ENCODE measurements at places on chromosomes 2 and 18. TPM values are rescaled to one million over a fixed set of nuclear protein-coding genes. Genes with fewer than 3 reads are reported as not detected.

GRCh38 chr18:49461602-49461977 lies 1.1 kb upstream of the DYM start:
- H3K27me3 ChIP-seq, result no peaks in the 10 kb centered on the region
- DNase-seq, result no peak
- no peak overlapping the region for H3K27ac ChIP-seq
- H3K36me3 ChIP-seq, result peaks cover 1% of the 10 kb centered on the region
- peaks cover 27% of the 10 kb centered on the region for H3K4me1 ChIP-seq

GRCh38 chr2:218009765-218010139 lies 7.0 kb upstream of the TNS1 start:
- DNase-seq, result no peak
- peak overlapping the region; percentile 50 for H3K4me3 ChIP-seq
- peaks cover 34% of the 10 kb centered on the region for H3K27me3 ChIP-seq
- no peak overlapping the region for H3K27ac ChIP-seq
- peaks cover 11% of the 10 kb centered on the region for H3K4me1 ChIP-seq

- H3K36me3 ChIP-seq, result no peaks in the 10 kb centered on the region
- peaks cover 9% of the 10 kb centered on the region for H3K4me1 ChIP-seq
- H3K27me3 ChIP-seq, result no peaks in the 10 kb centered on the region
- DNase-seq, result no peak
- no peak overlapping the region for H3K4me3 ChIP-seq
These were observed 958.7 kb downstream of the BCL11A start for GRCh38 chr2:59594671-59595222.

DNA sequence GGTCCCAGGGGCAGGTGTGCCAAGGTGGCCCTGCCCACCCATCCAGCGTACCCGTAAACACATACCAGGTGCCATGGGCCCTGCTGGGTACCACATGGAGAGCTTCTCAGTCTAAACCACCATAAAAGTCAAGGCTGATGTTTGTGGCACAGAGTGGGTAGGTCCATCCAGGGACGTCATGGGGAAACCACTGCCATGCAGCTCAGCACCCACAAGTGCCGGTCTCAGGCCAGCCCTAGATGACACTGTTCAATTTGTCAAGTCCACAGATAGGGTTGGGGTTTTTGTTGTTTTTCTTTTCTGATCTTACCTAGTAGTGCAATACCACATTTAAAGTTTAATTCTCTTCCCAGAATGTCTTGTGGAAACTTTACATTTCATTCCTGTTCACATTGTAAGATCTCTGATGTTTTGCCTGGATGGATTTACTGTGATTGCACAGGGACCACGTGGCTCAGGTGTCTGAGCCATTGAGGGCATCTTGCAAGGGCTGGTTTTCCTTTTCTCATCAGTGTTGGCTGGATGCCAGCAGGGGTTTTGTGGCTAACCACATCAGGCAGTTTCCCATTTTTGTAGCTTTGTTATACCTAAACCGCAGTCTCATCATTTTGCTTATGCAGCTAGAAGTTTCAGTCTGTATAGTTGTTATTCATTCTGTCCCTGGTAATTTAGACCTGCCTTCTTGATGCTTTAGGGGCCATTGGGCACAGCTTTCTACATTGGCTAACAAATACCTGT lies 64.7 kb downstream of the STK25 start:
- peak overlapping the region; percentile 48 for H3K4me3 ChIP-seq
- peaks cover 37% of the 10 kb centered on the region for H3K27me3 ChIP-seq
- peaks cover 27% of the 10 kb centered on the region for H3K4me1 ChIP-seq
- DNase-seq, result peak; percentile 95

GRCh38 chr2:112198780-112199179 lies 56.1 kb downstream of the ZC3H8 start:
- H3K27me3 ChIP-seq, result no peaks in the 10 kb centered on the region
- DNase-seq, result no peak
- no peak overlapping the region for H3K4me3 ChIP-seq

- H3K27ac ChIP-seq, result peak overlapping the region; percentile 58
- peak overlapping the region; percentile 75 for H3K4me3 ChIP-seq
- peaks cover 59% of the 10 kb centered on the region for H3K4me1 ChIP-seq
- peaks cover 10% of the 10 kb centered on the region for H3K36me3 ChIP-seq
These were observed 2.0 kb downstream of the YPEL5 start for GRCh38 chr2:30148850-30149249.

GRCh38 chr2:181264001-181264400 lies 193.2 kb upstream of the ITGA4 start:
- no peak for DNase-seq
- H3K27me3 ChIP-seq, result no peaks in the 10 kb centered on the region
- H3K36me3 ChIP-seq, result peaks cover 2% of the 10 kb centered on the region
- no peak overlapping the region for H3K4me3 ChIP-seq
- H3K27ac ChIP-seq, result no peak overlapping the region

GRCh38 chr2:201345625-201346213 lies 11.4 kb downstream of the FLACC1 start:
- H3K4me1 ChIP-seq, result peaks cover 3% of the 10 kb centered on the region
- H3K36me3 ChIP-seq, result peaks cover 23% of the 10 kb centered on the region
- no peak overlapping the region for H3K4me3 ChIP-seq
- H3K27ac ChIP-seq, result no peak overlapping the region
- H3K27me3 ChIP-seq, result no peaks in the 10 kb centered on the region

- H3K27ac ChIP-seq, result no peak overlapping the region
- peak; percentile 50 for DNase-seq
- no peaks in the 10 kb centered on the region for H3K36me3 ChIP-seq
- no peak overlapping the region for H3K4me3 ChIP-seq
These were observed 56.3 kb upstream of the GULP1 start for GRCh38 chr2:188235364-188235763.

DNA sequence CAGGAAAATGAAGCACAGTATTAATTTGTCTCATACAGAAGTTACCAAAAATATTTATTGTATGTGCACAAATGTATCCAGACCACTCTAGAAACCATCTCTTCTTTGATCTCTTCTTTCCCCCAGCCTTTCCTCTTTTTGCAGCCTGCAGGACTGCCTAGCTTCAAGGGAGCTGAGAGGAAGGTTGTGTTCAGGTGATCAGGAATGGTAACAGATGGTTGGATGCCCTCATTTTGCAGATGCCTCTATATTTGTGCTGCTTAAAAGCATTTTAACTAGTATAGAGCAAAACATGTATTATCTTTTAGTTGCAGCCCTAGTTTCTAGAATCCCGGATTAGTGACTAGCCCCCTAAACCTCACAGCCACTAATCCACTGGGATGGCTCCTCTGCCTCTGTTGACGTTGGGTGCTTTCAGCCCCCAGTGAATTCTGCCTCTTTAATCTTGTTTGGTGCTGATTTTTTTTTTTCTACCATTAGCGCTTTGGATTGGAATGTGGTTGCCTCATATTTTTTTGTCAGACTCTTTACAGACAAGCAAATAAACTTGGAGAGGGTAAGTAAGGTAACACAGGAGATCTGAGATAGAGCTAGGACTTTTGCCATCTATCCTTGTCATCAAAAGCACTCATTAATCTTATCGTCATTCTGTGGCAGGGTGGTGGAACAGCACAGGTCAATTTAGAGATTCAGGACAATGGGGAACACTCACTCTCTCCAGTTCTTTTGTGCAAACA lies 103.8 kb upstream of the NDUFV2 start:
- H3K4me3 ChIP-seq, result no peak overlapping the region
- no peak for DNase-seq
- H3K36me3 ChIP-seq, result no peaks in the 10 kb centered on the region

DNA sequence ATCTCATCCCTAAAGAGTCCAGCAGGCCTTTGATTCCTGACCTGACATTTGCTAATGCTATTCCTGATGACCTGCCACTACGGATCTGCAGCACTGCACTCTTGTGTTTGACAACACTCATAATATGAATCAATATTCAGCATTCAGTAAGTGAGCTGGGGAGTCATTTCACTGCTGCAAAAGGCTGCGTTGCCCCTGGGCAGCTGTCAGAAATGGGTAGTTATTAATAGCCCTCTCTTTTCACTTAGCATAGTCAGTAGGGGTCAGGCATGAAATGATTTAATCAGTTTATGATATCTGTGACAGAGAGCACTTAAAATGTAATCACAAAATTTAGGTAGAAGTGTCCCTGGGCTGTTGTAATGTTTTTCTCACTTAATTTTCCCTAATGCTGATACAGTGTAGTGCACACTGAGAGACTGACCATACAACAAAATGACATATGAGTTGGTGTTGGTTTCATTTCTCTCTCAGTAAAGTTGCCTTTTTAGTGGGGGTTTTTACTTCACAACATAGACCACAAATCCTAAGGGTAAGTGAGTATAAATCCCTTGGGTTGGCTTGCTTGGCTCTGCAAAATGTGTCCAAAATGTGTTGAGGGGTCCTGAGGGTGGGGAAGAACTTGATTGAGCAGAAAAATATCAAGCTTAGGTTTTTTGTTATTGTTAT lies 184.8 kb downstream of the CAMKMT start:
- no peak for DNase-seq
- H3K27me3 ChIP-seq, result no peaks in the 10 kb centered on the region
- H3K36me3 ChIP-seq, result peaks cover 12% of the 10 kb centered on the region
- no peak overlapping the region for H3K4me3 ChIP-seq
- no peak overlapping the region for H3K27ac ChIP-seq

DNA sequence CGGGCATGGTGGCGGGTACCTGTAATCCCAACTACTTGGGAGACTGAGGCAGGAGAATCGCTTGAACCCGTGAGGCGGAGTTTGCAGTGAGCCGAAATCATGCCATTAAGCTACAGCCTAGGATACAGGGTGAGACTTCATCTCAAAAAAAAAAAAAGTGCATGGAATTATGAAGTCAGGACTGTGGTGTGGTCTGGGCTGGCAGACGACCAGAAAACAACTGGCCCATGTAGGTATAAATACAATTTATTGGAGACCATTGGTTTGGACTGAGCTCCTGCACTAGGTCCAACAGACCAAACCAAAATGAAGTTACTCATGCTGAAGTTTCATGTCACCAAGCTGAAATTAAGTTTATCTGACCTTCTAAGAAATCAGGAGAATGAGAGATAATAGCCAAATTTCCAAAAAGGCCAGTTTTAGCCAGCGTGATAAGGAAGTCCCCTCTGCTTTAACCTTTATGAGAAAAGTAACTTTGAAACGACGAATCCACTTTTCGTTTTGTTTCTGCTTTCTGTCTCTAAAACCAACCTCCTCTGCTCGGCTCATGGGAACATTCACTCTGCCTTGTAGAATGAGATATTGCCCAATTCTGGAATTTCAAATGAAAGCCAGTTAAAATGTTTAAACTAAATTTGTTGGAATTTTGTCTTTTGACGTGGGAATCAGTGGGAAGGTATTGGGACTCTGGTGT lies 17.7 kb upstream of the RAB10 start:
- DNase-seq, result no peak
- no peak overlapping the region for H3K27ac ChIP-seq
- H3K4me1 ChIP-seq, result peaks cover 6% of the 10 kb centered on the region
- H3K4me3 ChIP-seq, result no peak overlapping the region

DNA sequence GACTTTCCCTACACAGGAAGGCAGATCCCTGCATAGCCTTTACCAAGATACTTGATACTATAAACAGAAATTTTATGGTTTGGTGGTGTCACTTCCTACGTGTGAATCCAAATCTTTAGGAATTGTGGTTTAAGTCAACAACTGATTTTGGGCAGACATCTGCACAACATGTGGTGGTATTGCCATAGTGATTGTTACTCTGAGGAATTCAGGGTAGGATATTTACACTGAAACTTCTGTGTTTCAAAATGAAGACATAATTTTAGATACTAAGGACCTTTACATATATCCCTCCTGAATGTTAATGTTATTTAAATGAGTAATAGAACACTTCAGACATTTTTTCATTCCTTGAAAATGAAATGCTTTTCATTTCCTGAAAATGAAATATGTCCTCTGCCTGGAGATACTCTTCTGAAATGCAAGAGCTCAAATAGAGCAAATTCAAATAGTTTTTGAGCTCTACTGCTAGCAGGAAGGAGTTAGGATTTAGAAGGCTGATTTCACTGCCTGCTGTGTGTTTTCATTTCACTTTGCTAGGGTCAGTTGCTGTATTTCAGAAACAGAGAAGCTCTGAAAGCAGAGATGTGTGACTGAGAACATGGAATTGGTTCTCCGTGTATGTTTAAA lies 77.2 kb downstream of the MDH1 start:
- DNase-seq, result no peak
- H3K27ac ChIP-seq, result no peak overlapping the region
- H3K36me3 ChIP-seq, result no peaks in the 10 kb centered on the region
- peaks cover 20% of the 10 kb centered on the region for H3K27me3 ChIP-seq

GRCh38 chr2:102080451-102081242 lies 61.9 kb upstream of the IL1R1 start:
- H3K27ac ChIP-seq, result peak overlapping the region; percentile 72
- H3K36me3 ChIP-seq, result peaks cover 6% of the 10 kb centered on the region
- peaks cover 71% of the 10 kb centered on the region for H3K4me1 ChIP-seq
- no peaks in the 10 kb centered on the region for H3K27me3 ChIP-seq

DNA sequence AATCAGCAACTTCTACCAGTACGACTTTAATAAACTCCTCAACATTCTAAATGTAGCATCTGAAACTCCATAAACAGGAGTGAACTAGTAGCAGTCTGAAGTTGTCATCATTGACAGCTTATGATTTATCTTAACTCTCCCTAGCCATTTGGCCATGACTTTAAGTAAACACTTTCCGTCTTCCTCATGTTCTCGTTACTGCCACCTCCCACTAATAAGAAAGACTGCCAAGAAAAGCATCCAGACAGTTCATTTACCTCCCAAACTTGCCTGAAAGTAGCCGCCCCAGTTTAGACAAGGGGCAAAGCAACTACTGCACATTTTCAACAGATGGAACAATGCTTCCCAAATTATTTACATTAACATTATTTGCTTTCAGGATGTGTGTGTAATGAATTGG lies 287.5 kb downstream of the OSR1 start:
- no peaks in the 10 kb centered on the region for H3K36me3 ChIP-seq
- DNase-seq, result no peak
- no peak overlapping the region for H3K27ac ChIP-seq

- no peak overlapping the region for H3K27ac ChIP-seq
- peaks cover 21% of the 10 kb centered on the region for H3K4me1 ChIP-seq
- no peak overlapping the region for H3K4me3 ChIP-seq
- no peaks in the 10 kb centered on the region for H3K27me3 ChIP-seq
These were observed 100.1 kb downstream of the NAB1 start for GRCh38 chr2:190748966-190749365.

DNA sequence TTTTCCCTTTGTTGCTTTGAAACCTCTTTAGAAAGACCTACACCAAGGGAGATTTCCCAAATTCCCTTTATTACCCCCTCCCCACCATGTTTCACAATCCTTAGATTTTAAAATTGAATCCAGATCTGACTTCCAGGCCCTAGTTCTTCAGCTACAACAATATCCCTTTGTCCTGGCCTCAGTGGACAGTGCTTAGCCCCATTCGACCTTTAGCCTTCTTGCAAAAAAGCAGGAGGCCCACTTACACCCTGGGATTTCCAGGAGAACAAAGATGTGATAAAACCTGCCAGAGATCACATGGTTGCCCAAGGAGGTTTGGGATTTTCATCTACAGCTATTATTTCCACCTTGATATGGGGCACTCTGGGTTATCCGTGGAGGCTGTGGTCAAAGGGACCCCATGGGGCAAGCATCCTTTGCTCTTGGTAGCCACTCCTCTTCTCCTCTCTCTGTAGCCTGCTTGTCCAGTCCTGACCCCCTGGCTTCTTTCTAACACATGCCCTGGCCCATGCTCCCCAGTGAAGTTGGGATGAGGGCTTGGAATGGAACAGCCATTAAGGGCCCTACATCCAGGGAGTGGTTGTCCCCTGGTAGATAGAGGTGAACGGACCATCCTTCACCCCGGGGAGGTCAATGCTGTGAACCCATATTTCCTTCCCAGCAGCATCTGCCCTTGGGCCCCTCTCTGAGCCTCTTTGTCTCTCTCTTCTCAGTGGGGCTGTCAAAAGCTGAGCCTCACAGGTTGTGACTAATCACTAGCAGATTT lies 267.4 kb downstream of the DYSF start:
- DNase-seq, result no peak
- peaks cover 4% of the 10 kb centered on the region for H3K27me3 ChIP-seq
- no peaks in the 10 kb centered on the region for H3K4me1 ChIP-seq
- no peaks in the 10 kb centered on the region for H3K36me3 ChIP-seq
- H3K27ac ChIP-seq, result no peak overlapping the region

The MOB1A gene
- 96.6 TPM for total RNA-seq

The EVA1A gene
- total RNA-seq, result not detected

The CD226 gene
- 53.3 TPM for total RNA-seq

The EPHA4 gene
- 7.2 TPM for total RNA-seq

The PHLPP1 gene
- 8.5 TPM for total RNA-seq
